Activated gamma-delta T cell treated with Interleukin-2 at 50 U/mL for 16 hours (primary cell): ENCODE measurements at places on chromosomes 3 and 15.
A peak's percentile ranks its signal among the peaks of the same experiment; 100 is the strongest.

GRCh38 chr3:184338511-184338945 is 1.1 kb downstream of the FAM131A start:
- no peak for DNase-seq

GRCh38 chr3:149026718-149027117 is 35.4 kb downstream of the GYG1 start:
- DNase-seq: no peak

- no peak for DNase-seq
Measured at GRCh38 chr3:172247525-172248274, 200.6 kb downstream of the GHSR start.

- no peak for DNase-seq
Measured at GRCh38 chr15:38401701-38402100, 52.2 kb upstream of the FAM98B start.

DNA sequence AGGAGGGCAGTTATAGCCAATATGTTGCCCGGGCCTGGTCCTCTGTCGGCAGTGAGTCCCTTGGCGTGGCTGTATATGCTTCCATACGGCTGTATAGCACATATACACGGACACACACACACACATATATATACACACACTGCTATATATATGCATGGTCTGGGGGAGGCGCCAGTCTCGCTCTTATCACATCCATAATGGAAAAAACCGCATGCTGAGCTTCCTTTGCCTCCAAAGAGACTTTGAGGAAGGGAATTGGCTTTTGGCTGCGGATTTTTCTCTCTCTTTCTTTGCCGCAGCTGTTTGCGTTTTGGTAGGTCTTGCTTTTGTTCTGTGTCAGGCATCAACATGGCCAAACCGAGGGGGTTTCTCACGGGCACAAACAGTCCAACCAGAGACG is 11.3 kb upstream of the TMEM115 start:
- no peak for DNase-seq

GRCh38 chr3:150146991-150147761 is 176.5 kb upstream of the PFN2 start:
- no peak for DNase-seq

DNA sequence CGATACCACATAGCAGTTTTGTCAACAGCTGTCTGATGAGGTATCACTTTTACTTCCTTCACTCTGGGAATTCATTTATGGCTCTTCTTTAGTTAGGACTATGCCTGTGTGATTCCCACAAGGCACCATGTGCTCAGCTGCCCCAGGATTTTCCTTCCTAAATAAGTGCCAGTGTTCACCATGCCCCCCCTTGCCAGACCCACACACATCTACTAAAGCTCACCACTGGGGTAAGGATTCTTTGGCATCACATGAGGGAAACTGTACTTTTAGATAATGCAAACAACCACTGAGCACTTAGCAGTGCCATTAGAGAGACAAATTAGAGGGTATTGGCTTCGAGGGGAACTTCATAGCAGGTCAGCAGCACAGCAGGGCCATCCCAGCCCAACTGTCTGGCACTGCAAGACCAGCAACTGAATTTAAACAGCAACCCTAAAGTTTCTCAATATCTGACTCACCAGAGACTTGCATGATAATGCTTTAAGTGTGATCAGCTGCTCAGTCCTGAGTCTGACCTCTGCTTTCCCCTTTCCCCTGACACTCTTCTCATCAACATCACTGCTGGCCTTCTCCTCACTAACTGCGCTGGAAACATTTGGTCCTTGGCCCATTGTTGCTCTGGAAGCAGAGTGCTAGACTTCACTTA is 114.3 kb downstream of the STAC start:
- no peak for DNase-seq

DNA sequence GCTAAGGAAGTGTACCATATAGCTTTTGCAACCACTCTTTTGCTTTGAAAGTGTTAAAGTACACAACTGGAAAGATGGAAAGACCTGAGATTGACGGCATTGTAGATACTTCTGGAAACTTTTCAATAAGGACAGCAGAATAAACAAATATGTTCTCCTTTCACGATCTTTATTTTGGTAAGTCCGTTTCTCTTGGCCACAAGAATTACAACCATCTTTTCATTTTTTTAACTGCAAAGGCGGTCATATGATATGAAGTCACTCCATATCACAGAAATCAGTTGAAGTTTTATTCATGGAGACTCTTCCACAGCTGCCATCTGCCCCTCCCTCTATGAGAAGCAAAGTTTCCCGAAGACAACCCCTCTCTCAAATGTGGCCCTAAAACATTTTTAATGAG is 303.4 kb upstream of the ICE2 start:
- no peak for DNase-seq

DNA sequence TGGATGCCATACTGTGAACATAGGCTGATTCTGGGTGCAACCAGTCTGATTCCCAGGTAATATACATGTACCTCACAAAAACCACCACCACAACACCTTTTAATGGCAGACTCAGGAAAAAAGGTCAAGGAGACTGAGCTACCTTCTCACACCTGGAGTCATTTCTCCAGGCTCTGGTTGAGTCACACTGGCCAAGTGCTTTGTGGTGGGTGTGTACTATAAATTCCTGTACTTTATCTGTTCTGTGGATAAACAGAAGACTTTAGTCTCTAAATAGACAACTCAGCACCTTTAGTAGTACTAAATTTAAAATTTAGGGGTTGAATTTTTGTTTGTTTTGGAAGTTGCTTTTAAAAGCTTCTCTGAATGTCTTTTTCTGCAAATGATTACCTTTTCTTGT is 46.7 kb downstream of the TOP2B start:
- DNase-seq: no peak

GRCh38 chr15:89125088-89125826 is 37.0 kb downstream of the ABHD2 start:
- DNase-seq: no peak

- no peak for DNase-seq
Measured at GRCh38 chr3:99114565-99115291, 213.2 kb upstream of the DCBLD2 start.

DNA sequence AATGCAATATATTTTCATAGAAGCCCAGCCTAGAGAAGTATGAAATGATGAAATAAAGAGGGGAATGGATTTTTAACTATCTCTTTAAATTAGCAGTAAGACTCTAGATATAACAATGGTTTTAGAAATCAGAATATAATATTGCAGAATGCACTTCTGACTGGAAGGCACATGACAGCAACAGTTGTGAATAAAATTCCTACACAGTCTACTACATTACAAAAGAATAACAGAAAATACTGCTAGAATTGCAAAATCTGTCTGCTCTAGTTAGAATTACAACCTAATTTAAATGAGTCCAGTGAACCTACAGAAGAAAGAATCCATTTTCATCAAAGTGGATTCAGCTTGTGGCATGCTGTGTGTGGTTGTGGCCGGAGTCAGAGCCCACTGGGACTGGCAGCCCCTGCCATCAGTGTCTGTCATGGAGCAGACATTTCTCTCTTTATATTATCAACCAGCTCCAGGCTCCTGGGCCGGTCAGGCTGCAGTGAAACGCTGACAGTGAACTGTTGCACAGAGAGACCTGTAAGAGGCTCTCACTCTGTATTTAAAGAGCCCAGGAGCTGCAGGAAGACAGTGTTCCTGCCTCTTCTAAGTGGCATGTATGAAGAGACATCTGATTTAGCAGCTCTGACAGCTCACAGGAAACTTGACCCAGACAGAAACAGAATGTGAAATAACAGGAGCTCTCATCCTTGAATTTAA is 1523.8 kb upstream of the CADM2 start:
- no peak for DNase-seq

DNA sequence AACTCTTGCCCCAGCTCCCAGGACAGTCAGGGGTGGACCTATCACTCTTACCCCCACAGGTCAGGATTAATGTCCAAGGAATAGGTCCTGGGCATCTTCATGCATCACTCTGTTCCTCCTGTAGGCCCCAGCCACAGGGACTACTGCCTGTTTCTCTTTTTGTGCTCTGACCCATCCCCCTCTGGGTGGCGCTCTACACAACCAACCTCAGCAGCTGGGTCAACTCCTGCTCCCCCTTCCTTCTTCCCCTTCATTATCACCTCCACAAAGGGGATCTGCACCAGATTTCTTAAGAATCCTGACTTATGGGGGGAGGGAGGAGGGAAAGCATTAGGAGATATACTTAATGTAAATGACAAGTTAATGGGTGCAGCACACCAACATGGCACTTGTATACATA is 12.2 kb upstream of the TRANK1 start:
- DNase-seq: no peak

GRCh38 chr3:129638481-129638880 is 32.0 kb upstream of the PLXND1 start:
- no peak for DNase-seq

GRCh38 chr15:40769274-40770146 is at the start of gene C15orf62:
Gene C15orf62, plus strand, starts transcription at chr15:40769980. Its CDS starts 516 bp downstream, at chr15:40770496.
- peak; percentile 63 for DNase-seq

DNA sequence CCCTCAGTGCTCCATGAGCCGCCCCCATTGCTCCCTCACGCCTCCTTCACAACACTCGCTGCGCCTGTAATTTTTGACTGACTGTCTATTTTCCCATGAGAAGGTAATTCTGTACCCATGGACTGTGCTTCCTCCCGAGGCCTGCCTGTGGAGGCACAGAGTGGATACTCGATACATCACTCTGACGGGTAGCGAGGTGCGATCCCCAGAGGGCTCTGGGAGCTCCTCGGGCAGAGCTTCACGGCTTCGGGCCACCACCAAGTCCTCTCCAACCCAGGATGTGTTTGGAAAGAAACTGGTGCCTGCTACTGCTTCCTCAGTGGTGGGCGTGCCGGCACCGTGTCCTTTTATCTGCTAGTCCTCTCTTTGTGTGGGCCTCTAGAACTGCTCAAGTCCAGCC is 108.6 kb upstream of the DLG1 start:
- no peak for DNase-seq

GRCh38 chr3:66261355-66261754 is 40.6 kb downstream of the SLC25A26 start:
- no peak for DNase-seq

GRCh38 chr15:28977377-28978010 is 91.7 kb downstream of the APBA2 start:
- DNase-seq: no peak

- no peak for DNase-seq
Measured at GRCh38 chr3:114338651-114339357, 45.0 kb downstream of the TIGIT start.

- no peak for DNase-seq
Measured at GRCh38 chr15:27796405-27797320, 302.5 kb downstream of the OCA2 start.

GRCh38 chr3:73378207-73378606 is 246.5 kb downstream of the PDZRN3 start:
- DNase-seq: no peak

DNA sequence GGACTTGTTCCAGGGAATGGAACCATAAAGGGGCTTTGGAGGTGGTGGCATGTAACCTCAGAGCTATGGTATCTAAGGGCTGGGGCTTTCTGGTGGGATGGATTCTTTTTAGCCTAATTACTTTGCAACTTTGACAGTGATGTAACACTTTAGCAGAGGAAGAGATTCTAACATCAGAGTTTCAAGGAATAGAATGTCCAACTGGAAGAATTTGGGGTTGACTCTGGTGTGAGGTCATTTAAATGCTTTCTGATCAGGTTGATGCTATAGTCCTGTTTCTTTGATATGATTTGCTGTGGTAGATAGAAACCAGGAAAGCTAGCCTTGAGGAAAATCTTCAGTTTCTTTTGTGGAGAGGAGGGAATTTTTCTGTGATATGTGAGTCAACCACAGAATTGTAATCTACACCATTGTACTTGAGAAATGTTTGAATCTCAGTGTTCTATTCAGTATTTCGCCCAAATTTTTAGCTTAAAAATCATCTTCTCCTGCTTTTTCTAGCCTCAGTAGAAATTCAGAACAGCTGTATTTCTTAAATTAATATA is 40.0 kb downstream of the ATP2C1 start:
- no peak for DNase-seq

GRCh38 chr3:56593455-56594158 is 36.6 kb downstream of the CCDC66 start:
- peak; percentile 57 for DNase-seq

DNA sequence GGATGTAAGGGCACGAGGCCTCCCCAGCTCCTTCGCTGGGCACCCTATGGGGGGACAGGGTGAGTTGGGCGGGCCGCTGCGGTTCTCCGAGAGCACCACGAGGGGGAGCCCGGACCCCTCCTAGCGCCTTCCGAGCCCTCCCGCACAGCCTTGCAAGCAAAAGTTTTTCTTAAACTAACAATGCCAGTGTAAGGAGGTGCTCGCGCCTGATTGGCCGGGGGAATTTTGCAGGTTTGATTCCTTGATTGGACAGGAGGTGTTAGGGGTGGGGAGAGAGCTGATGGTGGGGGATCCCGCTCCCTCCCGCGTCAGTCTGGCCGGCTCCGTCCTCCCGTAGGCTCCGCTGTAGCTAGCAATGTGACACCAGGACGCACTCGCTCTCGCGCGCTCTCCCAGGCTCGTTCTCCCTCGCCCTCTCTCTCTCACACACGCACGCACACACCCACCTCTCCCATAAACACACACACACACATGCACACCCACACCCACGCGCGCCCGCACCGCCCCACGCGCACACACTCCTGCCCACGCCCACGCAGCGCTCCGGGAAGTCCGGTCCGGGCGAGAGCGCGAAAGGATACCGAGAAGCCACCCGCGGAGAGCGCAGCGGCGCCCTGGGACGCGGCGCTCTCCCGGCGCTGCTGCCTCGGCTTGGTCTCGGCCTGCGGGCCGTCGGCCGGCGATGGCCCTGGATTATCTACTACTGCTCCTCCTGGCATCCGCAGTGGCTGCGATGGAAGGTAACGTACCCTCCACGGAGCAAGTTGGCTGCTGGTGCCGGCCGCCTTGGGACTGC is at the start of gene EPHB1:
Gene EPHB1 (plus strand): TSS at position 311 of the 796 bp plus-strand sequence.
- peak; percentile 19 for DNase-seq

GRCh38 chr3:123002100-123002748 is 25.3 kb downstream of the SEMA5B start:
- DNase-seq: no peak

DNA sequence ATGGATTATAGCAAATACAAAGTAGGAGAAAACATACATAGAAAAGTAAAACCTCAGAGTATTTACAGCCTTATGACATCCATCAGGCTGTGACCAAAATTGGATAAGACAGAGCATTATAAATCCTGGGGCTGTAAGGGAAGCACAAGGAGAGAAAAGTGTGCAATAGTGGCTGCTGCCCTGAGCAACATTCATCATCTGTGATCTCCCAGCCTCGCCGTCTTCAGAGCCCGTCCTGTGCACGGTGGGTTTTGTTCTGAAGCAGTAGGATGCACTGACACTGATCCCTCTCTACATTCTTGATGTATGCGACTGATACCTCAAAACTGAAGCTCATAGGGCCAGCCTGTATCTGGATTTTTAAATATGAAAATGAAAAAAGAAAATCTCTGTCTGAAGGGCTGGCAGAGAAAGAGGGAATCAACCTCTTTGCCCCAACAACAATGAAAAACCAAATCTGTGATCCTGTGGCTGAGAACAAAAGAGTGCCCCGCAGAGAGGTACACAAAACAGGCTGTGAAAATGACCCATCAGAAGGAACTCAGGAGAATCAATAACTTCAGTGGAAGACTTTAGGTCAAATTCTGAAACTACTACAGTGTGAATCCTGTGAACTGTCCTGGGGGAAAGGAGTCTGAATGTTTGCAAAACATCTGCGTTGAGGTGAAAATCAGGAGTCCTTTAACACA is 8.2 kb upstream of the RTP4 start:
- no peak for DNase-seq
